Thoracic aorta (tissue), 2 donors: ENCODE measurements at places on chromosomes 2 and 18. TPM values are rescaled to one million over a fixed set of nuclear protein-coding genes. Genes with fewer than 3 reads are reported as not detected.

DNA sequence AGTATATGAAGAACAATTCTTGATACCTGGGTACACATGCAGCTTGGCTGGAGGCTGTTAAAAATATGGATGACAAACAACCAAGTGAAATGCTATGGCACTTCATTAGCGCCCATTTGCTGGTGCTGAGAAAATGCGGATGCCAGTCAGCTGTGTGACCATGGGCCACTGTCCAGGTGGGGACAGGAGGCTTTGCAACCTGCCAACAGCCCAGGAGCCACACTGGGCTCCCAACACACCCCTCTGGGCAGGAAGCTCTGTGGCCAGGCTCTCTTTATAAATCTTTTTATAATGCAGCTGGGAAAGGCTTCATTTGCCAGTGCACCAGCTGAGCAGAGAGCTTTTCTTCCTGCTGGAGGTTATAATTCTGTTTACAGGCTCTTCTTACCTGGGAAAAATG, 19.9 kb downstream of the RNF144A start:
- no peak overlapping the region for H3K27ac ChIP-seq
- H3K4me3 ChIP-seq: no peak overlapping the region
- DNase-seq: no peak
- H3K4me1 ChIP-seq: no peaks in the 10 kb centered on the region

GRCh38 chr2:18754286-18754685, 164.9 kb upstream of the NT5C1B start:
- peaks cover 23% of the 10 kb centered on the region for H3K4me1 ChIP-seq
- no peaks in the 10 kb centered on the region for H3K36me3 ChIP-seq
- no peak overlapping the region for H3K27ac ChIP-seq
- H3K4me3 ChIP-seq: no peak overlapping the region
- no peaks in the 10 kb centered on the region for H3K27me3 ChIP-seq

Gene AGBL5
- total RNA-seq: 10.8 TPM

GRCh38 chr18:44699572-44700261, 19.0 kb downstream of the SETBP1 start:
- no peaks in the 10 kb centered on the region for H3K27me3 ChIP-seq
- no peaks in the 10 kb centered on the region for H3K36me3 ChIP-seq
- no peak for DNase-seq
- H3K4me3 ChIP-seq: peak overlapping the region; percentile 18
- H3K4me1 ChIP-seq: peaks cover 41% of the 10 kb centered on the region
- no peak overlapping the region for H3K27ac ChIP-seq

DNA sequence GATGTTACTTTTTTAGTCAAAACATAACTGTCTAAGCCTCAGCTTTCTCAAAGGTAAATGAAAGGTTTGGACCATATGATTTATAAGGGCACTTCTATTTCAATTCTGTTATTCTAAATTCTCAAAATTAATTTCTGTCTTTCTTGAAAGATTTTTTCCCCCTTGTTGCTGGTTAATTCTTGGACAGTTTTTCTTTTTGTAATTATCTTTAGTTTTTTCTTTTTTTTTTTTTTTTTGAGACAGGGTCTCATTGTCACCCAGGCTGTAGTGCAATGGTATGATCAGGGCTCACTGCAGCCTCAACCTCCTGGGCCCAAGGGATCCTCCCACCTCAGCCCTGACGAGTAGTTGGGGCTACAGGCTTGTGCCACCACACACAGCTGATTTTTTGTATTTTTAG, 121.0 kb upstream of the MYO3B start:
- H3K36me3 ChIP-seq: peaks cover 7% of the 10 kb centered on the region
- H3K27ac ChIP-seq: no peak overlapping the region
- DNase-seq: no peak
- no peak overlapping the region for H3K4me3 ChIP-seq

DNA sequence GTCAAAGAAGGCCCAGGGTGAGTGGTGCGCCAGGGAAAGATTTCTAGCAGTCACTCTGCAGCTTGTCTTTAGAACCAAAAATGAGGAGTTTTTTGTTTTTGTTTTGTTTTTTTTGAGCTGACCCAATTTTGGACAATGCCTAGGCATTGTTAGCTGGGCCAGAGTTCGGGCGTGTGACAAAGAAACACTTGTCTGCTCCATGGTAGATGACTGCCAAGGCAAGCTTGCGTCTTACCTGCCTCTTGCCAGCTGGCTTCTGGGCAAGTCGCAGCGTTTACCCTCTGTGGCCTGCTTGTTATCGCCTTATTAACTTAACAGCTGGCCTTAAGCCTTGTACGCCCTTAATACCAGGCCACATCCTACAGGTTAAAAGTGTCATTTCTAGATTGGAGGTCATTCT, 114.3 kb downstream of the GALNT1 start:
- H3K36me3 ChIP-seq: peaks cover 2% of the 10 kb centered on the region
- no peaks in the 10 kb centered on the region for H3K27me3 ChIP-seq
- no peak overlapping the region for H3K27ac ChIP-seq
- H3K4me1 ChIP-seq: no peaks in the 10 kb centered on the region
- no peak overlapping the region for H3K4me3 ChIP-seq

Gene ALPI
- not detected for total RNA-seq

Gene DOK6
- total RNA-seq: 2.0 TPM

DNA sequence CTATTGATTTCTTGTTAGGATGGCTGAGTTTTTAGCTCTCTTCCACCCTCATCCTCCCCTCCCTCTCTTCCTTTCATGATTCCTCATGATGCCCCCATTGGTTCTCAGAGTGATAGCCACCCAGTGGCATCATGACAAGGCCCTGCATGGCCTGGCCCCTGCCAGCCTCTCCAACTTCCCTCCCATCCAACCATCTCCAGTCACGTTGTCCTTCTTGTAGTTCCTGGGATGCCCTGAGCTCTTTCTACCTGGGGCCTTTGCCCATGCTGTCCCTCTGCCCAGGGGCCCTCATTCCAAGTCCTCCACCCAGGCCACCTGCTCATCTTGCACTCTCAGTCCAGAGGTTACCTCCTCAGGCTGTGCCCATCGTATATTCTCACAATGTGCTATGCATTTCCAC, 247.5 kb downstream of the TFCP2L1 start:
- no peak for DNase-seq
- no peak overlapping the region for H3K27ac ChIP-seq
- H3K4me3 ChIP-seq: no peak overlapping the region
- no peaks in the 10 kb centered on the region for H3K27me3 ChIP-seq
- H3K4me1 ChIP-seq: no peaks in the 10 kb centered on the region

- H3K36me3 ChIP-seq: no peaks in the 10 kb centered on the region
- H3K27ac ChIP-seq: no peak overlapping the region
- peaks cover 35% of the 10 kb centered on the region for H3K4me1 ChIP-seq
- DNase-seq: no peak
- no peaks in the 10 kb centered on the region for H3K27me3 ChIP-seq
- no peak overlapping the region for H3K4me3 ChIP-seq
Observed at GRCh38 chr2:109155553-109156451, 26.8 kb downstream of the SH3RF3 start.

Gene GPR75
- 0.54 TPM for total RNA-seq

GRCh38 chr2:111678161-111678560, 205.8 kb downstream of the ANAPC1 start:
- H3K4me1 ChIP-seq: no peaks in the 10 kb centered on the region
- no peaks in the 10 kb centered on the region for H3K27me3 ChIP-seq
- H3K27ac ChIP-seq: no peak overlapping the region
- H3K36me3 ChIP-seq: no peaks in the 10 kb centered on the region

Gene GALNT5
- total RNA-seq: 3.4 TPM

GRCh38 chr2:166784296-166784946, 103.9 kb upstream of the XIRP2 start:
- H3K27me3 ChIP-seq: no peaks in the 10 kb centered on the region
- H3K4me3 ChIP-seq: no peak overlapping the region
- no peak overlapping the region for H3K27ac ChIP-seq
- H3K4me1 ChIP-seq: no peaks in the 10 kb centered on the region
- no peaks in the 10 kb centered on the region for H3K36me3 ChIP-seq

- no peak for DNase-seq
- no peaks in the 10 kb centered on the region for H3K27me3 ChIP-seq
- no peaks in the 10 kb centered on the region for H3K36me3 ChIP-seq
- H3K4me3 ChIP-seq: no peak overlapping the region
Observed at GRCh38 chr2:10271509-10271908, 31.2 kb upstream of the HPCAL1 start.

- no peaks in the 10 kb centered on the region for H3K27me3 ChIP-seq
- H3K36me3 ChIP-seq: no peaks in the 10 kb centered on the region
- no peak overlapping the region for H3K4me3 ChIP-seq
- H3K27ac ChIP-seq: no peak overlapping the region
- no peaks in the 10 kb centered on the region for H3K4me1 ChIP-seq
Observed at GRCh38 chr2:43000242-43001054, 208.1 kb upstream of the HAAO start.

DNA sequence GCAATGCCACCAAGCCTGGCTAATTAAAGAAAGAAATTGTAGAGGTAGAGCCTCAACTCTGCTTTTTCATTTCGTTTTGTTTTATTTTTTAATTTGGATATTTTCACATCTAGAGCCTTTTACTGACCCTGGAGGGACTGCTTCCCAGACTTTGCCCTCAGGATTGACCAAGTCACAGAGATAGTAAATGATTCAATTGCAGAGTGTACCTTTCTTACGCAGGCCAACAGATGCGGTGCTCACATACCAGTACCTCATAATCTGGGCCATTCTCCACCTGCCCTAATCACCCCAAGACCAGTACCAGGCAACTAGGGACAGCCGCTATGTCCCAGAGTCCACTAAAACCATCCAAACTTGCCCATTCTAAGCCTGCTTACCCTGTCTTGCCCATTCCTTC, 110.8 kb downstream of the DDX1 start:
- no peaks in the 10 kb centered on the region for H3K36me3 ChIP-seq
- H3K27ac ChIP-seq: no peak overlapping the region
- DNase-seq: no peak
- H3K4me1 ChIP-seq: no peaks in the 10 kb centered on the region

- H3K4me3 ChIP-seq: peak overlapping the region; percentile 84
- DNase-seq: no peak
- peaks cover 4% of the 10 kb centered on the region for H3K4me1 ChIP-seq
- no peaks in the 10 kb centered on the region for H3K27me3 ChIP-seq
- no peaks in the 10 kb centered on the region for H3K36me3 ChIP-seq
Observed at GRCh38 chr18:36186461-36187192, 670 bp upstream of the MOCOS start.

DNA sequence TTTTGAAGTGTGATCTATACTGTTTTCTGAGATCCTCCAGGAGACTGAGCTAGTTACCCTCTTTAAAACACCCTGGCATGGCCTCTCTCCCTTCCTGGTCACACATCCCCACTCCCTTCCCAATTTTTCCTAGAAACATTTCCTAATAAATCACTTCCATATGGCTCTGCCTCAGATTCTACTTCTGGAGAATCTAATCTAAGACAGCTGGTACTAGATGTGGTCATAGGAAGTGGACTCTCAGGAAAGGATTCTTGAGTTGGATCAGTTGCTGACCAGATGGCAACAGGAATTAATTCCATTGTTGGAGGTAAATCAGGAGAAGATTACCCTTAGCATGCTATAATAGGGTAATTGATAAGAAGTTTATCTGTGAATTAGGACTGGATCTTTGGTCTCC, 310.5 kb downstream of the SATB2 start:
- H3K4me3 ChIP-seq: no peak overlapping the region
- H3K4me1 ChIP-seq: peaks cover 6% of the 10 kb centered on the region
- no peak overlapping the region for H3K27ac ChIP-seq
- no peaks in the 10 kb centered on the region for H3K27me3 ChIP-seq
- no peaks in the 10 kb centered on the region for H3K36me3 ChIP-seq
- DNase-seq: no peak

- peak overlapping the region; percentile 92 for H3K4me3 ChIP-seq
- no peak for DNase-seq
- H3K27ac ChIP-seq: peak overlapping the region; percentile 79
- no peaks in the 10 kb centered on the region for H3K36me3 ChIP-seq
Observed at GRCh38 chr18:25351280-25351775, 638 bp downstream of the ZNF521 start.

GRCh38 chr2:112765251-112765650, 842 bp upstream of the CKAP2L start:
- H3K4me1 ChIP-seq: peaks cover 5% of the 10 kb centered on the region
- no peaks in the 10 kb centered on the region for H3K27me3 ChIP-seq

Gene SPATA3
- total RNA-seq: not detected

DNA sequence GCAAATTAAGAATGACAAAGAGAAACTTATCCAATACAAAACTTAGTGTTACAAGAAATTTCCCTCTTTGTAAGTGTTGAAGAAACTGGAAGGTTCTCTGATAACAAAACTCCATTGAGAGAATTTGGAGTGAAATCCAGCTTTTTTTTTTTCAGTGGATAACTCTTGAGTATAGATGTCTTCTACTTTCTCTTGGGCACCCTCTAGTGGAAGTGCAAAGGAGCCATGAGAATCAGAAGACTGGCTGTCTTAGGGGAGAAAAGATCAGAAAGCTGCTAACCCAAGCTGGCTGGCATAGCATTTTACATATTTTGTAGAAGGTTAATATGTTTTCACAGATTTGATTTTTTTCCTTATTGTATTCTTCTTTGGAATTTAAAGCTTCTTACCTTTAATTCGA, 138.8 kb upstream of the SATB2 start:
- H3K36me3 ChIP-seq: no peaks in the 10 kb centered on the region
- H3K4me3 ChIP-seq: no peak overlapping the region
- no peak for DNase-seq
- H3K4me1 ChIP-seq: no peaks in the 10 kb centered on the region

Gene STARD6
- total RNA-seq: not detected

- no peaks in the 10 kb centered on the region for H3K27me3 ChIP-seq
- H3K4me3 ChIP-seq: peak overlapping the region; percentile 44
- peak overlapping the region; percentile 59 for H3K27ac ChIP-seq
- DNase-seq: no peak
Observed at GRCh38 chr2:74867841-74868658, 34.1 kb downstream of the HK2 start.
